ENCODE measurements at places on chromosomes 13 and 19.

GRCh38 chr13:99782669-99783068 lies 188.9 kb downstream of the ZIC5 start:
- DNase-seq: no peak

GRCh38 chr13:40261336-40261735 lies 405.1 kb downstream of the FOXO1 start:
- DNase-seq: no peak

DNA sequence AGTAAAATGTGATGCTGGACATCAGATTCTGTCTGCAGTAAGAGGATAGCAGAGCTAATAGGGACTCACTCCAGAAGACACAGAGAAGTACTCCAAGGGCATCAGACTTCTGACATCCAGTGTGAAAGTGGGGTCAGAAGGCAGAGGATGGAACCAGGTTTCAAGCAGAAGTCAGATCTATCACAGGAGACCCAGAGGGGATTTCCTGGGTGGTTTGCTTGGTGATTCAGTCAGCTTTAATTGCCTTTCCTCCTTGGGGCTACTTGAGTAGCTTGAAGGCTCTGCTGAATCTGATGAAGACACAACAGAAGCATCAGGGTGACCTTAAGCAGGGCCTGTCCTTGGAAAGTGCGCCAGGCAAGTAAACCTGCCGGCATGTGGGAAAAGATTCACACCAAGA lies 300.6 kb downstream of the COG6 start:
- DNase-seq: no peak

DNA sequence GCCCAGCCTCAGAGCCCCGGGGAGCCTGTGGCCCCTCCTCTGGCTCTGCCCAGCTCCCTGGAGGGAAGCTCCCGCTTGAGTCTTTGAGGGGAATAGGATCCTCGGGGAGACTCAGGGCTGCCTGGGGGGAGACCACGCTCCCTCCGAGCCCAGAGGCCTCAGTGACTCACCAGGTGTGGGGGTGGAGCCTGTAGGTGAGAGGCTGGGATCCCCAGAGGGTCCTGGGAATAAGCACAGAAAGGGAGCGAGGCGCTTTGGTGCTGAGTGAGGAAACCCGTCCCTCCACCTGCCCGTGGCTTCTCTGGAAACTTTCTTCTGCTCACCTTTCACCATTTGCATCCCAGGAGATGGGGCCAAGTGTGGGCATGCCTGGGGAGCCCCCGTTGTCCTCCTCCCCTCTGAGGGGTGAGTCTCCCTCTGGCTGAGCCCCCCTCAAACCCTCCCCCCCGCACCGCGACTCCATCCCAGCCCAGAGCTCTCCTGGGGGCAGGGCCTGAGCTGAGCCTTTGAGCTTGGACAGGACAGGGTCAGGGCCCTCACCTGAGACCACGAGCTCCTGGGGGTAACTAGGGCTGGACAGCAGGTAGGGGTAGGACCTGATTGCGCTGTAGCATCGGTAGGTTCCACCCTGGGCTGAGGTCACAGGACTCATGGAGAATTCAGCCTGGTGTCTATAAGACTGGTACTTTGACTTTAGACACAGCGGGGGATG lies 2.7 kb downstream of the LILRB5 start:
- no peak for DNase-seq

- no peak for DNase-seq
These were observed 13.0 kb upstream of the SPATA13 start for GRCh38 chr13:24147570-24147963.

- no peak for DNase-seq
These were observed 12.5 kb downstream of the IL12RB1 start for GRCh38 chr19:18074192-18074591.

DNA sequence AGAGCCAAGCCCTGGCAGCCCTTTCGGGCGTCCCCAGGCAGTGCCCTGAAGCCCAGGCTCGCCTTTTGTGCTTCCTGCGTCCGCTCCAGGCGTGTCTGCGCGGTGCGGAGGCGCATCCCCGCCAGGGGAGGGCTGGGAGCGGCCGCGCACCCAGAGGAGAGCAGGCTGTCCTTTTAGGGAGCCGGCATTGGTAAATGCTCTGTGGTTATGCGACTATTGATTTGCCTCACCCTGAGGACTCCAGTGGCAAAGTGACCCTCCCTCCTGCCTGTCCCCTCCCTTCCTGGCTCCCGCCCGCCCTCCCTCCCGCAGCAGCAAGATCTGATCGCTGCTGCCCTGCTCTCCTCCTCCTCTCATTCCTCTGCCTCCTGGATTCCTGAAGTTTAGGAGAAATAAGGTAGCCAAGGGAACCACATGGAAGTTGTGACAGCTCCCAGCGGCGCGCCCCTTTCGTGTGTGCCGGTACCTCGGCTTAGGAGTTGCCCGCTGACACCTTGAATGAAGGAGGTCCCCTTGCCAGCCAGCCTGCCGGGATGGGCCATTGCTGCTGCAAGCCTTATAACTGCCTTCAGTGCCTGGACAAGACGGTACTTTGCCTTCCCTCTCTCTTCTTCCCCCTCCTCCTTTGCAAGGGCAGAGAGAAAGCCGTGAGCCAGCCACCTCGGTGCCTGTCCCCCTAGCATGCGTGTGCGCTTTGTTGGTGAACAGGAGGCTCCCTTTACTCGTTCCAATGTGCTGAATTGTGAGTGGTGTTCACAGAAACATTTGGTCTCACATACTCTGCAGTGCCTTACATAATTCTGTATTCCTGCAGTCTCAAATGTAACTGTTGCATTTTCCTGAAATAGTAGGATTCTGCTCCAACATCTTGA lies 166.9 kb downstream of the SLC7A1 start:
- no peak for DNase-seq

DNA sequence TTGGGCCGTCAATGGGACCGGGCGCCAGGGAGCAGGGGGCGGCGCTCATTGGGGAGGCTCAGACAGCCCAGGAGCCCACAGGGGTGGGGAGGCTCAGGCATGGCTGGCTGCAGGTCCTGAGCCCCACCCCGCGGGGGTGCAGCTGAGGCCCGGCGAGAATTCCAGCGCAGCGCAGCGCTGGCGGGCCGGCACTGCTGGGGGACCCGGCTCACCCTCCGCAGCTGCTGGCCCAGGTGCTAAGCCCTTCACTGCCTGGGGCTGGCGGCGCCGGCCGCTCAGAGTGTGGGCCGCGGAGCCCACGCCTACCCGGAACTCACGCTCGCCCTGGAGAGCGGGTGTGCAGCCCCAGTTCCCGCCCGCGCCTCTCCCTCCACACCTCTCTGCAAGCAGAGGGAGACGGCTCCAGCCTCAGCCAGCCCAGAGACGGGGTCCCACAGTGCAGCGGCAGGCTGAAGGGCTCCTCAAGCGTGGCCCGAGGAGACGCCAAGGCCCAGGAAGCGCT lies 1227.4 kb downstream of the PCDH17 start:
- no peak for DNase-seq

GRCh38 chr13:106795847-106796246 lies 227.9 kb upstream of the ARGLU1 start:
- DNase-seq: no peak

GRCh38 chr19:44744871-44745332 lies 3.6 kb upstream of the BCL3 start:
- DNase-seq: no peak

- DNase-seq: no peak
These were observed 62.5 kb upstream of the MEDAG start for GRCh38 chr13:30843548-30843947.
